Activated T-helper 1 cell treated with Interleukin-2 at 50 U/mL for 16 hours (primary cell): ENCODE measurements at places on chromosomes 6 and 20.
A peak's percentile ranks its signal among the peaks of the same experiment; 100 is the strongest.

DNA sequence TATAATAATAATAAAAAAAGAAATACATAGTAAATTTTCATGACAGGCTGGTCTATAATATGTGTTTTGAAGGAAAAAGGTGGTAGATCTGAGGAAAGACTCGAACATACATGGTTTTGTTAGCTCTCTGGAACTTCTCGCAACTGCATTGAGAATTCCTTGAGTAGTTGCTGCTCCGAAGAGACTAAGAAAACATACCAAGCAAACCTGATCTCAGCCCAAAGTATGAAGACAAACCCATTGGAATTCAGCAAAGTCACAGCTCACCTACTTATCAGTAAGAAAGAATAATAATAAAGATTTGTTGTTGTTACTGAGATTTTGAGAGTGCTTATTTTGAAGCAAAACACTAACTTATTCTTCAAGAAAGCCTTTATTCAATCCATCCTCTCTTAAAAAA lies 1107.1 kb upstream of the EYS start:
- DNase-seq = no peak

GRCh38 chr6:136547336-136547735 lies 2.9 kb downstream of the MAP7 start:
- DNase-seq = no peak

DNA sequence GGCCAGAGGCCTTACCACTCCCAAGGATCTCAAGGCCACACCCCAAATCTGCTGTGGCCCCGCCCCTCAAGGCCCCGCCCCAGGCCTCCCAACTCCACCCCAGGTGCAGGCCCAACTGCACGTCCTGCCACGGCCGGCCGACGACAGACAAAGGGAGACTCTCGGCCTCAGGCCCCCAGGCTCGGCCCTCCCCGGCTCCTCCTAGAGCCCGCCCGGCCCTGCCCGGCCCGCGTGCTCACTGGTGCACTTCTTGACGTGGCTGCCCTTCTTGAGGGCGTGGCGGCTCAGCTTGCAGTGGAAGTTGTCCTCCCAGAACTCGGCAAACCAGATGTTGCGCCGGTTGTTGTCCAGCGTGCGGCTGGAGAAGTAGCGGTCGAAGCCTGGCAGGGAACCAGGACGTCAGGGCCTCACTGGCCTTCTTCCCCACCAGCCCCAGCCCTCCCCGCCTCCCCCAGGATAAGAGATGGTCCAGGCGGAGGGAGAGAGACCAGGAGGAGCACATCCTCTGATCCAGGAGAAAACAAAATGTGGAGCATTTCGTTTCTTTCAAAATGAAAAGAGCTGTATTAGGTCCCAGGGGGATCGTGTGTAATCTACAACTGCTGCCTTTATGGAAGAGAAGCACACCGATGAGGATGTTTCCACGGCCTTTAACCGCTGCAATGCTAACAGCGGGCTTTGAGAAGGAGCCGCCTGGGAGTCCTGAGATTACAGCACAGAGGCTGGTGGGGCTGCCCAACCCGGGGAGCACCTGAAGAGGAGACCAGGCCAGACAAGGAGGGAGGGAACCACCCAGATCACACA lies 89.4 kb downstream of the GRM4 start:
- DNase-seq = no peak

DNA sequence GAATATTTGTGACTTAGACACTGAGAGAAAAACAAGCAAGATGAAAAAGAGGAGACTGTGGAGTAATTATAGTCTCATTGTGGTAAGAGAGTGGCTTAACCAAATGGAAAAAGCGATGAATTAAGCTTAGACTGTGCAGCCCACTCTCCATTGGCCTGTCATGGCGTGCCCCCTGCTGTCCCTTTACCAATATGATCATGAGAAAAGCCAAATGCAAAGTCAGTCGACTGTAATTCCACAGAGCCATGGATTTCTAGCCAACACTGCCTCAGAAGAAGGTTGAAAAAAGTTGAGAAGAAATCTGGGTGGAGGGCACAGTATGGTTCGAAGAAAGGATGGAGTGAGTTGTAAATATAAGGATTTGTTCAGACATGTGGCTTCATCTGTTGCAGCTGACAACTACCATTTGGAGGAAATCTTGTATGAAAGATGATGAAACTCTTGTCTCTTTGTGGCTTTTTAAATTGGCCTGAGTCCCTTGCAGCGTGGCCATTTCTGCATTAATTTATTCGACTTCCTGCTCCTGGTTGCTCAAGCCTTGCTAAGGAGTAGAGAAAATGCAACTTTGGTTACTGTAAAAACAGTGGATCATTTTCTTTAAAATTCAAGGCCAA lies 251.4 kb downstream of the DOK5 start:
- DNase-seq = no peak

- DNase-seq = peak; percentile 17
Measured at GRCh38 chr6:129748212-129748900, 38.4 kb upstream of the ARHGAP18 start.

DNA sequence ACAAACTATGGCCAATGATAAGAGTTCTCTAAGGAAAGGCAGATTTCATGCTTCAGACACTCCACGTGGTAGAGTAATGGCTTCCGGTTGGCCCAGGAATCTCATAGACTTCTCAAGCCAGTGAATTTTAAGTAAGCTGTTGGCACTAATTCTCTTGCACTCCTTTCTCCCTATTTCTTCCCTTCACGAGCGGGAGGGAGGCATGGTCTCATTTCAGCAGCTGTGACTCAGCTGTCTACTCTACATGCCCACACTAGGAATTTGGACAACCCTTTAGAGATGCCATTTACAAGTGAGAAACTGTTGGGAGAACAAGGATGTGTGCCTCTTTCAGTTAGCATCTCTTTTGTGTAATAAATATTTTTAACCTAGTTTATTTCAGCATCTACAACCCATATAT lies 107.7 kb downstream of the PTPRK start:
- no peak for DNase-seq

- DNase-seq = no peak
Measured at GRCh38 chr6:3723966-3724365, 27.5 kb downstream of the PXDC1 start.

GRCh38 chr6:87654875-87655454 lies 47.1 kb downstream of the AKIRIN2 start:
- DNase-seq = no peak

DNA sequence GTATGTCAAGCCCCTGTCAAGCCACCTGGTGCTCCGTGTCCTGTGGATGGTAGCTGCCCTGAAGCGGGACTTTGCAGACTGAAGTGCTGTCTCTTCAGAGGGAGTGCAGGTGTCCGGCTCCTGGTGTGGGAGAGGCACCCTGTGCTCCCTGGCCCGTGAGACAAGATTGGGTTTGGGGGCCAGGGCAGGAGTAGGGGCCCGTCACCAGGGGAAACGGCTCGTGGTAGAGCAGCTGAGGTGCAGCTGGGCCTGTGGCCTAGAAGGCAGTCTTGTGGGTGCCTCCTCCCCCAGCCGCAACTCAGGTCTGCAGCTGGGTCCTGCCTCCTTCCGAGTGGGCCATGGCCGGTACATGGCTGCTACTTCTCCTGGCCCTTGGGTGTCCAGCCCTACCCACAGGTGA lies at the start of gene PTCRA:
TSS of gene PTCRA (plus strand) at position 322 of the 400 bp plus-strand sequence. CDS start at position 339, 17 bp downstream.
- DNase-seq = no peak

DNA sequence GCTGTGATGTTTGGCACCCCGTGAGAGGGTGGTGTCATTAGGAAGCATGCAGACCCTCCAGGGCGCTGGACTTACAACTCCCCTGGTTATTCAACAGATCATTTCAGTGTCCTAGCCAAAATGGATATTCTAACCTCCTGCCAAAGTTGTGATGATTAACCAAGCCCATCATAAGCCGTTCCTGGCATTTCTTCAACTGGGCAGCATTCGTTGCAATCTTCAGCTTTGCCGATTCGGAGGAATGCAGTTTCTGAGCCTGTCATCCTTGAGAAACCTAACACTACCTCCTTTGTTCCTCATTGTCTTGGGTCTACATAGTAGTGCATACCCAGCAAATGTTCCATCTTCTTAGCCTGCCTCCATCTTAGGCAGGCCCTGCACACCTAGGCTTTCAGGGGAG lies 79.2 kb upstream of the MAP3K4 start:
- DNase-seq = no peak

DNA sequence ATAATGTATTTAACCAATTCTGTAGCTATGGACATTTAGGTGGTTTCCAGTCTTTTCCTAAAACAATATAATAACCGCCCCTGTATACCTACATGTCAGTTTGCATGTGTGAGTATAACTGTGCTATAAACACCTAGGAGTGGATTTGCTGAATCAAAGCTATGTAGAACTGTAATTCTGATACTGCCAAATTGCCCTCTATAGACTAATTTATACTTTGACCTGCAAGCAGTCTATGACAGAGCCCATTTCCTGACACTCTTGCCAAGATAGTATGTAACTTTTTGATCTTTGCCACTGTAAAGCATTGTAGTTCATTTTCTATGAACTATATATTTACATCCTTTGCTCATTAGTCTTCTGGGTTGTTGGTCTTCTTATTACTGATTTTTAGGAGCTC lies 19.5 kb downstream of the FERMT1 start:
- no peak for DNase-seq

DNA sequence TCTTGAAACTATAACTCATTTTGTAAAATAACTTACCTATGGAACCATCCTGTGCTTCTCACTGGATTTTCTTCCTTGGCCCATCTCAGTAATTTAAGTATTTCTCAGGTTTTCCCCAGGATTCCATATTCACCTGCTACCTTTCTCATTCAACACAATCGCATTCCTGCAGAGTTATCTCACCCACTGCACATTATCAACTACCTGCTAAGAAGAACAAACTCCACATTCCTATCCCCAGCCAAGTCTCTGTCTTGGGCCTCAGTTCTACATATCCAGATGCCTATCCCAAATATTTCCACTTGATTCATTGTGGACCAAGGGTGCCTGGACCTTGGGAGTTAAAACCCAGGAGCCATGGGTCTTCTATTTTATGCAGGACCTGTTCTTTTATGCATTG lies 60.2 kb upstream of the KCNQ5 start:
- no peak for DNase-seq

- no peak for DNase-seq
Measured at GRCh38 chr20:56778765-56779195, 149.7 kb downstream of the TFAP2C start.

- DNase-seq = no peak
Measured at GRCh38 chr20:57211908-57212533, 54.4 kb downstream of the BMP7 start.
